ENCODE measurements at places on chromosomes 2 and 18.
A peak's percentile ranks its signal among the peaks of the same experiment; 100 is the strongest.

DNA sequence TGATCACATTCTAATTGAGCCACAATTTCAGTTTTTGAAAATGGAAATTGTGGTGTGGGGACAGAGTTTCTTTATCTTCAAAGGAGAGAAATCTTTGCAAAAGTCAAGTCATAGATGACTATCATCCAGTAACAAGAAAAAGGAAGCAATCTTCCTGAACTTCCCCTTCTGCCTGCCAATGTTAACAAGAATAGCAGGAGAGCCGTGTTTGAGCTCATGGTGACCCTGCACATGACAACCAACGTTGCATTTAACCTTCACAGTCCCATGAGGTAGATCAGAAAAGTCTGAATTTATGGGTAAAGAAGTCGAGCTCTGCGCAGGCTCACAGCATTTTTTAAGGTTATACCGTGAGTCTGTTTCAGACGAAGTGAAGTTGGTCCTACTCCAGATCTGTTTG, 454.9 kb downstream of the LPIN1 start:
- no peak for DNase-seq

- no peak for DNase-seq
These were observed 227.7 kb downstream of the RND3 start for GRCh38 chr2:150259746-150260145.

DNA sequence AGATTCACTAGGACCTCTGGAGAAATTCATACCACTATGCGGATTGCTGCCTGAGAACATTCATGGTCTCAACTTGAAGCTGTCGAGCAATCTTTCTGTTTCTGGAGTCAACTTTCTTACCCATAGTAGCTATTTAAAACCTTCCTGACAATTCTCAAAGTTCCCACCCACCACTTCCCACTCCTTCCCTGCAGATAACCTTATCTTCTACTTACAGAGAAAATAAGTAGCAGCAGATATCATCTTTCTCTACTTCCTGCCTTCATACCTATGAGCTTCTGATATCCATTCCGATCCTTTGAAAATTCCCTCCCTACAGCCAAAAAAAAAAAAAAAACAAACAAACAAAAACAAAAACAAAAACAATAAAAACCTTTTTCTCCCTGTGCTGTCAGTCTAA, 81.2 kb upstream of the CYRIA start:
- DNase-seq = no peak

DNA sequence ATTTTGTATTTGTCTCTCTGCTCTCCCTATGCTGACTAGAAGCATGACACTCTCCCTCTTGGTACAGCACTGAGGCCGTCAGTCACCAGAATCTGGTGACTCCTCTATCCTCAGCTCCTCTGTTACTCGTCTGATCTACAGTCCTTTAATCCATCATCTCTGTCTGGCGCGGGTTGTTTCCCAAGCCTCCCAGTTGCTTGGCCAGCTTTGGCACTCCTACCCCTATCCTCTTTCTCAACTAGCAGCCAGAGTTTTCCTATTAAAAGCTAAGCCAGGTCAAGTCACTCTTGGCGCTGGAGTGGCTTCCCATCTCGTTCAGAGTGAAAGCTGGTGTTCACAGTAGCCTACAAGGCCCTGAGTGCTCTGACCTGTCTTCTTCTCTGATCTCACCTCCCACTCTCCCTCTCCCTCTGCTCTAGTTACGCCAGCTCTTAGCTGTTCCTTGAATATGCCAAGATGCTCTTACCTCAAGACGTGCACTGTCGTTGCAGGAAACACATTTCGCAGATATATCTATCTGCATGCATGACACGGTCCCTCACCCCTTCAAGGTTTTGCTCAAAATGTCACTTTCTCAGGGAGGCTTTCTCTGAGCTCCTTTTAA, 41.8 kb upstream of the PSME4 start:
- DNase-seq = no peak

GRCh38 chr2:99420031-99420430, 69.8 kb downstream of the REV1 start:
- DNase-seq = no peak

GRCh38 chr2:70790136-70790828, at the start of gene FIGLA:
Gene FIGLA (minus strand): TSS chr2:70790643. CDS start chr2:70790638, 5 bp downstream.
- no peak for DNase-seq

- DNase-seq = no peak
These were observed 19.2 kb downstream of the SH3RF3 start for GRCh38 chr2:109148117-109148746.

- no peak for DNase-seq
These were observed 116.0 kb upstream of the RAB27B start for GRCh38 chr18:54712306-54712705.

- DNase-seq = no peak
These were observed 35.0 kb downstream of the SNED1 start for GRCh38 chr2:241033336-241033987.

DNA sequence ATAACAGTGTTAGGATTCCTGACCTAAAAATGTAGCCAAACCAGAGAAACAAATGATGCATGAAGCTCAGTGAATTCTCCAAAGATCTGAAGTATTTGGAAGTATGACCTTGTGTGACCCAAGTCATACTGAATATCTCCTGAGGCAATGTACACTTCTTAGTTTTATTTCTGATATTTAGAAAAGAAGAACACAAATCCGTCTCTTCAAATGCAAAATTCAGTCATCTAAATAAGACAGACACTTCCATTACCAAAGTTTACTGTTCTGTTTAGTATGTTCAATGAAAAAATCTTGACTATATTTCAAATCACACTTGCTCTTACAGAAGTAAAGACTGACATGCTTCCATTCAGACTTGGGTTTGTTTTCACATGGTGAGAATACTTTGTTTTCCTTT, 495.7 kb downstream of the RIT2 start:
- no peak for DNase-seq

- no peak for DNase-seq
These were observed 66.6 kb upstream of the RND3 start for GRCh38 chr2:150554046-150554445.

- no peak for DNase-seq
These were observed 44.6 kb downstream of the MRO start for GRCh38 chr18:50775207-50775606.

DNA sequence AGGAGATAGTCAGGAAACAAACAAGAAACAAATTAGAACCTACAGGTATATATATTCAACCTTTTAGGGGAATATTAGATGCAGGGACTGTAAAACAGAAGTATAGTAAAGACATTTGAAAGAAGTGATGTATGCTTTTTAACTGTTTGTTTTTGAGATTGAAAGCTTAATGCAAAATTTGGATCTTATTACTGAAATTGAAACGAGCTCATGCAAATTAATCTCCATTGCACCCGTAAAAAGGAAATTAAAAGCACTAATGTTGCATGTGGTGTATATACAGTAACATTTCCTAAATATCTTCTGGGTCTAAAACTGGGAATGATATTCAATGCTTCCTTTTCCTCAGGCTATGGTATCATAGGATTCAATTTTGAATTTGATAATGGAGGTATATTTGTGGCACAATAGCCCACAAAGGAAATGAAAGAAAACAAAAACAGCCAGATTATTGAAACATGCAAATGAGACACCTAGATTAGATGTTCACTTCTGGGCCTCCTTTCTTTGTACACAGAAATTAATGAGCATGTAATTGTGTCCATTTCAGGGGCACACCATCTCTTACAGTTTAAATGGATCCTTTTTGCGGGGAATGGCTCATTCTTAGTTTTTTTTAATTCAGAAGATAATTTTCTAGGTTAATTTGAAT, 1.6 kb upstream of the ELOA2 start:
- no peak for DNase-seq

DNA sequence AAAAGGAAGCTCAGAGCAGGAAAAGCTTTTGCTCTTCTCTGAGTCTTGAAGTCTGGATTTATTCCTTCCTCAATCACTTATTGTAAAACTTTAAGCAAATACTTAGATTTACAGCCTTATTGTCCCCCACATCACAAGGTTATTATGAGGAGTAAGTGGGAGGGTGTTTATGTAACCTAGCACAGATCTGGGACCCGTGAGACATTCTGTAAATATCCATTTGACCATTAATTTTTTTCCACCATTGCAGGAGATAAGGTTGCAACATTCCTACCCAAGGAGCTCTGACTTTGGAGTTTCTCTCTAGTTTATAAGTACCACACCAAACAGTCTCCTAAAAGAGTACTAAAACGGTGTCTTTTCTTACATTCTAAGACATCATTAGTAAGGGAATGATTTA, 52.1 kb upstream of the CTIF start:
- peak; percentile 44 for DNase-seq

DNA sequence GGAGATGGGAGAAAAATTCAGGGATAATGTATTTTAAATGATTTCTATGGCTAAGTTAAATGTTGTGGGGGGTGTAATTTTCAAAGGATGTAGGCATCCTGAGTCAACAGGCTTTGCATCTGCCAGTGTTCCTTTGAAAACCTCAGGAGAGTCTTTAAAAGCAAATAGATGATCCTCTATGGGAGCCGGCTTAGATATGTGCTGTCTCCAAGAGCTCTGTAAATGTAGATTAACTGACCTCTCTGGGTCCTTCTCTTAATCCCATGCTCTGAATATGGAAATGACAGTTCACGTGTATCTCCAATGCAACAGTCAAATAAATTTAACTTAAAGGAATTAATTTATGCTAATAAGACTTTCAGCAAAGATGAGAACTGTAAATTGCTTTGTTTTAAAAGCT, 292.7 kb downstream of the ERBB4 start:
- DNase-seq = no peak

- DNase-seq = no peak
These were observed 586.0 kb upstream of the VRK2 start for GRCh38 chr2:57460396-57461276.

DNA sequence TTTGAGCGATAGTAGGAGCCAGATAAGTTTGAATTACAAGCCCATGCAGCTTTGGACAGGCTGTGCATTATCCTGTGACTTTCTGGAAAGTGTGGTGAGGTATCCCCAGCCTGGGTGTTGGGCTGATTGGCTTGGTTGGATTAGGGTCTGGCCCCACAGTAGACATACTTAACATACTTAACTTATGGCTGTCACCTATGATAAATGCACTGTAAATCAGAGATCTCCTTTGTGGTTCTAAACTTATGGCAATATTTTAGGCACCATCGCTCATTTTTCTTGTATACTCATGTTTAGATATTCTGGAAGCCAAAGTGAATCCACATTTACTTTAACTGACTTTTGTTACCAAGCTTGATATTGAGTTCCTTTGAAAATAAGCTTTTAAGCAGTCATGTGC, 54.8 kb downstream of the SPTBN1 start:
- no peak for DNase-seq

GRCh38 chr2:104673225-104673624, 180.7 kb upstream of the POU3F3 start:
- no peak for DNase-seq

GRCh38 chr2:219078126-219078525, 17.4 kb upstream of the IHH start:
- no peak for DNase-seq

DNA sequence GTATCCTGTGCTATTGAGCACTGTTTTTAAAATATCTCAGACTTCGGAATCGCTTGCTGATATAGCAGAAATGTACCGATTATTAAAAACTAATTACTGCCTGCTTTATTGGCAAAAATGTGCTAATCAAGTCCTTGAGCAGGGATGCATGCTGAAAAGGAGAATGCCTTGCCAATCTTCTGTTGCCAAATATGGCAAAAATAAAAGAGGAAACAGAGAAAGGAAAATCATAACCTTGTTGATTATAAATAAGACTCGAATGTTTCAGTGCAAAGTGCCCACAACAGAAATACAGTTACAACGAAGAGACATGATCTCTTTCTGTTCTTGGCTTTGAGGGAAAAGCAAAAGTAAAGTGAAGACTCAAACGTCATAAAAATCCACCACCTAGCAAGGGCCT, 248.5 kb downstream of the TMEM182 start:
- no peak for DNase-seq

DNA sequence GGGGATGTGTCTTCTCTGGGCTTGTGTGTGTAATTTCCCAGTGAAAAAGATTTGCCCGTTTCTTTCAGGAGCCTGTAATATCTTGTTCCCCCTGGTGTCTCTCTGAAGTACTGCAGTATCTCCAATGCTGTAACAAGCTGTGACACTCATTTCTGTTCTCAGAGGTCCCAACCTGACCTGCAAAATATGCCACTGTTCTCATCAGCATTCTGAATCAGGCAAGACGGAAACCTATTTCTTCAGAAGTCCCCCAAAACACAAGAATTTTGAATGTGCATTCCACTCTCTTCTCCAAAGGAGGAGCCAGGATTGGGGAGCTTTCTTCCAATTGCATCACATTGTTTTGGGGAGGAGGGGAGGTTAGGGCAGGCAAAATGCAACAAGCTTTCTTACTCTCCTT, 77.0 kb upstream of the CNGA3 start:
- peak; percentile 42 for DNase-seq

DNA sequence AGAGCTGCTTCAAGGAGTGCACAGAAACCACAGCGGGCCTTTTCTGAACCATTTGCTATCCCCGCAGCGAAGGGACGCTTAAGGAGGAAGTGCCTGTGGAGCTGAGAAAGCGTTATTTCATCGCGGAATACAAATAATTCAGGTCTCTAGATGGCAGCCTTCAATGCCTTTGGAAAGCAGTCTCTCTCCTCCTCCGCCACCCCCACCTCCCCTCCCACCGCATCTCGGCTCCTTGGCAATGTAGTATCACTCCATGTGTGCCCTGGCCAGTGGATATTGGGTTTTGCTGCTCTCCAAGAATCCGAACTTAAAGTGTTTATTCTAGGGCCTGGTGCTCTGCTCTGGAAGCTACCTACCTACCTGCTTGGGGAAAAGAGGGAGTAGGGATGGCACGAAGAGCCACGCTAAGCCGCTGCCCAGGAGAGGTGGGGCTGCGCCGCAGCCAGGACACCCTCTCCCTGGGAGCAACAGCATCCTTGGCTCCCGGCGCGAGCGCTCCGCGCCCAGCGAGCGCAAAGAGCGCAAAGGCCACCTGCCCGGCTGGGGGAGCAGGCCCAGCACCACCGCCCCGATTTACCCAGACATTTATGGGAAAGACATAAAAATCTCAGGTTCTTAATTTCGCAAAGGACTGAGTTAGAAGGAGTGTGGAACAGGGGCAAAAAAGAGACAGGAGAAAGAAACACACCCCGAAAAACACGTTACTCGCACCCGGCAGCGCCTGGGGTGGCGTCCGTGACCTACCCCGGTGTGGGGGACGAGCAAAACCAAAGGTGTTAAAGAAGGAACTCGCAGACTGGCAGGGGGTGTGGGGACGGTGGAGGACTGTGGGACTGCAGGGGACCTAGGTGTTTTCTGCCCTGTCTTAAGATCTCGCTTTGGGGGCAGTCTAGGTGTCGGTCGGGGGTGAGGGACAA, 1.0 kb downstream of the SPHKAP start:
- no peak for DNase-seq

Measured in fibroblast of skin of left quadriceps (primary cell).